Spinal cord (tissue), 10 donors: ENCODE measurements at places on chromosomes 4 and X. TPM values are rescaled to one million over a fixed set of nuclear protein-coding genes. Genes with fewer than 3 reads are reported as not detected.

DNA sequence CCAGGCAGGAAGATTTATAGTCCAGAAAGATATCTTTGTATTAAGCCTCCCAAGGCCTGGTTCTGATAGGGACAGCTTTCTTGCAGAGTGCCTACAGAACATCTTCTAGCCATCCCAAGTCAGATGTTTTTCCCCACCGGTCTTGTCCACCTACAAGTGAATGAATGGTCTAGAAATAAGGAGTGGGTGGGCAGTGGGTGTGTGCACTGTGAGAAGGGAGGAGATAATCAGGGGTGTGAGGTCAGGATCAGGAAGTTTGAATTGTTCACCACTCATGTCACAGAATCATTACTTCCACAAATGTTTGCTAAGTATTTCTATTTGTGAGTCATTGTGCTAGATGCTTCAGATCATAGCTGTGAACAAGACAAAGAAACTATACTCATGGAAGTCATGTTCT lies 332.6 kb downstream of the NKX6-1 start:
- no peak for DNase-seq

DNA sequence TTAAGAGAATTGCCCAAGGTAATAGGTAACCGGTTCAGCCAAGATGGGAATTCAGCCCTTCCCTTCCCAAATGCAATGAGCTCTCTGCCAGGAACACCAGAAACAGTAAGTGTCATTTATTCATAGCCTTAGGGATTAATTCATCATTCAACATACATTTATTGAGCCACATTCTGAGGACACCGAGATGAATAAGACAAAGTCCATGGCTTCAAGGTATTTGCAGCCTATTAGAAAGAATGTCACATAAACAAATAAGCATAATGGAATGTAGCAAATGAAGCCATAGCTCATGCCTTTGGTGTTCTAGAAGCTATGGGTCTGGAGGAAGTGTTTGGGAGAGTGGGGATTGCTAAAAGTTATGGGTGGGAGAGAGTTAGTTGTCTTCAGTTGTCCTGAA lies 6.3 kb upstream of the TAB3 start:
- DNase-seq, result no peak

DNA sequence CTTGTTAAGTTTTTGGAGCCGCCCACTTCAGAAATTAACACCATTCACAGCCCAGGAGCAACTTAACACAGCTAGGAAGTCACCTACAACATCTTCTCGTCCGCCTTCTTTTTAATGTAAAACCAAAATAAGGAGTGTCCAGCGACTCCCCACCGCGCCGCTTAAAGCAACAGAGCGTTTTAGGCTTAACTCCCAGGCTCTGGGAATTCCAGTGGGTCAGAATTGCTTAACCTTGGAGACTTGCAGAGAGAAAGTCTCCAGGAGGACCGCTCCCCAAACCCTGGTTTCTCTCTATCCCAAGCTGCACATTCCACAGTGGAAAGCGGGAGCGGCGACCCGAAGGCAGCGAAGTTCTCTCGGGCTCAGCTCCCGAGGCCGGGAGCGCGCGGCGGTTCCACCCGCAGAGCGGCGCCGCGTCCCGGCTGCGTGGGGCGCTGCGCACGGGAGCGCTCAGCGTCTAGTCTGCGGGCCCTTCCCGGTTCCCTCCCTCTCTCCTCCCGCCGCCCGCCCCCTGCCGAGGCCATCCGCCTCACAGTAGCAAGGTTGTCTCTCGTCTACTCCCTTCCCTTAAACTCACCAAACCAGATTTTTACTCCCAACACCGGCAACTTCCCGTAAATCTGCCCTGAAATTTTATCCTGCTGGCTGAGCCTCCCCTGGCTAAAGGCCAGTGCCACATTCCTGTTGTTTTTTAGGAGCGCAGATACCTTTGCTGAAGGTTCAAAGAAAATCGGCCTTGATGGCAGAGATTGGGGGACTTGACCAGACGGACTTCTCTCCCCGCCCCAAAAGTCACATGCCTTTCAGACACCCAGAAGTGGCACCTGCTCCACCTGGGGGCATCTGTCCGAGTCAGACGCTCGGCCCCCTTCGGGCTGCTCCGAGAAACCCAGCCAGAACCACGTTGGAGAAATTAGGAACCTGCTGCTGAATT lies at the start of gene RBM47:
Gene RBM47, minus strand, starts transcription at position 464 of the 934 bp plus-strand sequence. CDS start 190,971 bp downstream, outside the sequence.
- peak; percentile 64 for DNase-seq

LGI2 gene
- 6.4 TPM for total RNA-seq

MAGEE2 gene
- 1.8 TPM for total RNA-seq

ZNF711 gene
- total RNA-seq, result 53.1 TPM
